ACHN (cell line): ENCODE measurements at places on chromosomes 2 and 18.
A peak's percentile ranks its signal among the peaks of the same experiment; 100 is the strongest.

DNA sequence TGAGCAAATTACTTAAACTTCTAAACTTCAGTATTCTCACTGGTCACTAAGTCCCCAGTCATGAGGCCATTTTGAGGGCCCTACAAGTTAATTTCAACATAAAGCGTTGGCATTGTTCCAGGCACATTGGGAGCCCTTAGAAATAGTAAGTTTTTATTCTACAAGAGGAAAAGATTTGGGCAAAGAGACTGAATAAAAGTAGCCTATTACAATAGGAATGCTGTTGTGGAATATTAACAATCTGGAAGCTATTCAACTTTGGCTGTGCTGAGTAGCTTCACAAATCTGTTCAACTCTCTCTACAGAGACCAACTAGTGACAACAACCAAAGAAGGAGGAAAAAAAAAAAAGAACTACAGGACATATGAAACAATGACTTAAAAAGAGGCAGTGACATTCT is 1287.5 kb upstream of the NXPH2 start:
- no peak for DNase-seq

DNA sequence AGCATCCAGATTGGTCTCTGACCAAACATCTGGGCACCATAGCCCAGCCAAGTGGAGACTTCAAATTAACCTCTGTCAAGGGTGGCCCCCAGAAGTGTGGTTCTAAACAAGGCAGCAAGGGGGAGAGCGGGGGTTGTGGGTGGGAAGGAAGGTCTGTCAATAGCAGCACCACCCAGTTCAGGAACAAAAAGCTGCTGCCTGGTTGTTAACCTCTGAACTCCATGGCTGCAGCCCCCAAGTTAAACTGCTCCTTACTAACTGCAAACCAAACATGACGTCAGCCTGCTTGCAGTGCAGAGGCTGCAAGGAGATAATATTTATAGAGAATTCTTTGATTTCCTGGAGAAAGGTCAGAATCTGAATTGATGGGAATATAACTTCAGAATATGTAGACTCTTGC is 76.5 kb downstream of the ARL4C start:
- DNase-seq = no peak

- DNase-seq = no peak
Measured at GRCh38 chr2:83951378-83951947, 507.6 kb downstream of the SUCLG1 start.

DNA sequence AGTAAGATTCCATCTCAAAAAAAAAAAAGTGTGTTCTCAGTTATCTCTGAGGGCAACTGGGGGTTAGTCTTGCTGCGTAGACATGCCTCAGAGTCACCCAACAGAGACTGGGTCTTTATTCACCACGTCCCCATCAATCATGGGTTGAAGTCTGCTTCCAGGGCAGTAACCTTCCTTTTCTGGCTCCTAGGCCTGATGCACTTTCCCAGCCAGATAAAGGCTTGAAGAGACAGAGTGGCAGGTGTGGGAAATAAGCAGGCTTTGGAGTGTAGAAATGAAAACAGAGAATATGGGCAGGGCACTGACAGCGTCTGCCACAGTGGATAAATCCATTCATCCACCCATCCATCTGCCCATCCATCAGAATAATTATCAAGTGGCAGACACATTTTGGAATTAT is 134.1 kb upstream of the LGALSL start:
- DNase-seq = no peak

DNA sequence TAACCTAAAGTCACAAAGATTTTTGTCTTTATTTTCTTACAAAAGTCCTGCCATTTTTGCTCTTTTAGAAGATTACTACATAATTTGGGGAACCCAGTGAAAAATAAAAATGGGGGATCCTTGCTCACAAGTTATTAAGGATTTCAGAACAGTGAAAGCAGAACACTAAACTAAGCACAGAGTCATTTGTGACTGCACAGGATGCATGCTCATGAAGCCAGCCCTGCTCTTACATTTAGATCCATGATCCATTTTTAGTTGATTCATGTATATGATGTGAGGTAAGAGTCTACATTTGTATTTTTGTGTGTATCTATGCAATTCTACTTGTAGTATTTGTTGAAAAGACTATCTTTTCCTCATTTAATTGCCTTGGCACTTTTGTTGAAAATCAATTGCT is 21.8 kb downstream of the SP140L start:
- DNase-seq = no peak

GRCh38 chr18:45517181-45517741 is 98.0 kb upstream of the SLC14A2 start:
- no peak for DNase-seq

DNA sequence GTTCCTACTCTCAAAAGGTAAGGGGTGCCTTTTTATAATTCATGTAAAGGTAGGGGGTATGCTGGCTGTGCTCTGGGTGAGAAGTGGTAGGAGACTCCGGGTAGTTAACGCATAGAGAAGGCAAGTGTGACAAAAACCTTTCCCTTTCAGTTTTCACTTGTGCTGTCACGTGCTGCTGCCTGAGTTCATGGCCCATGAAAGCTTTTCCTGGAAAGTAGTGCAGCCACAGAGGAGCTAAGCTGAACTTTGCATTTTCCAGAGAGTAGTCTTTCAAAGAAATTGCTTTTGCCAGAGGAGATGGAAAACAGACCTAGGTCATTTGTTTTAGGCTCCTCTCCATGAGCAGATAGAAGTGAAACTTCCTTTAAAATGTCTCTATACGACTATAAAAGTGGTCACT is 44.7 kb downstream of the THSD7B start:
- no peak for DNase-seq

- DNase-seq = peak; percentile 76
Measured at GRCh38 chr2:45643543-45644542, 7.6 kb upstream of the PRKCE start.

- no peak for DNase-seq
Measured at GRCh38 chr18:50830544-50830943, 10.7 kb upstream of the MRO start.

GRCh38 chr2:154706660-154707059 is 8.2 kb downstream of the KCNJ3 start:
- DNase-seq = no peak
